ENCODE measurements at places on chromosomes 2 and 18. TPM values are rescaled to one million over a fixed set of nuclear protein-coding genes. Genes with fewer than 3 reads are reported as not detected.

GRCh38 chr2:88016960-88017779 is 823 bp upstream of the RNU2-63P start:
- peaks cover 18% of the 10 kb centered on the region for H3K4me1 ChIP-seq
- no peaks in the 10 kb centered on the region for H3K27me3 ChIP-seq
- peak; percentile 59 for DNase-seq
- no peaks in the 10 kb centered on the region for H3K36me3 ChIP-seq

DNA sequence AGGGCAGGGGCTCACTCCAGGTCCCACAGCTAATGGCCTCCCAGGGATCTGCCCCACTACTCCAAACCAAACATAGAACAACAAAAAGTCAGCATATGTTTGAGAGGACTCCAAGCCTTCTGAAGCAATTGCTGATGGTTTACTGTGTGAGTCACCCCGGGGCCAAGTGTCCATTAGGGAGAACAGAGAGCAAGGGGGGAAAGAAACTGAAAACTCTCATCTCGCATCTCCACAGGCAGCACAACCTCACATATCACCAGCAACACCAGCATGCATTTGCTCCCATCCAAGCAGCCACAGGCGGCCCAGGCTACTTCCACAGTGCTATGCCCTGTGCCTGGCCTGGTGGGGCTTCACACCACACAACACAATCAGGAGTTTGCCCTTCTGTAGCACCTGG is 39.1 kb downstream of the CYRIA start:
- DNase-seq, result no peak
- no peak overlapping the region for H3K4me3 ChIP-seq
- H3K4me1 ChIP-seq, result no peaks in the 10 kb centered on the region
- no peaks in the 10 kb centered on the region for H3K36me3 ChIP-seq

DNA sequence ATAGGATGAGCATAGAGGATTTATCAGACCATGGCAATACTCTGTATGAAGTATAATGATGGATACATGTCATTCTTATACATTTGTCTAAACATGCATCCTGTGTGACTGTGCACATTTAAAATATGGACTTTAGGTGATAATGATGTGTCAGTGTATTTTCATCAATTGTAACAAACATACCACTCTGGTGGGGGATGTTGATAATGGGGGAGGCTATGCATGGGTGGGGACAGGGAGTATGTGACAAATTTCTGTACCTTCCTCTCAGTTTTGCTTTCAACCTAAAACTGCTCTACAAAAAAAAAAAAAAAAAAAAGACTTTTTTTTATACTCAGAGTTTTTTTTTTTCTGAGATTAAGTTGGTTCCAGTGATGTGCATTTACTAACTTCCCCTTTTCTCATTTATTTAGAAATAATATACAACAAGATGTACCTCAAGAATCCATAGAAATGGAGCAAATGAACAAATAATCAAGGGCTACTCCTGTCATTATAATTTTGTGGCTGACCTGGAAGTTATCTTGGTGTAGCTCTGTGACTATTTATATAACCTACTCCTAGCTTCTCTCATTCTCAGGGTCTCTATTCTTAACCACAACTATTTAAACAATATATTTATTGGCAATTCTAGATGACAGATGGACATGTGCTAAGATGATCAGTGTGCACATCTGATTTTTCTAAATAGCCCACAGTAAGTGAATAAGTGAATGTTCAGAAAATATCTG is 108.9 kb upstream of the ITGA4 start:
- no peak overlapping the region for H3K27ac ChIP-seq
- DNase-seq, result no peak
- H3K36me3 ChIP-seq, result no peaks in the 10 kb centered on the region
- H3K4me1 ChIP-seq, result no peaks in the 10 kb centered on the region
- no peaks in the 10 kb centered on the region for H3K27me3 ChIP-seq
- H3K4me3 ChIP-seq, result no peak overlapping the region

GRCh38 chr2:102251042-102251848 is 60.1 kb upstream of the IL1RL1 start:
- no peak overlapping the region for H3K4me3 ChIP-seq
- no peaks in the 10 kb centered on the region for H3K27me3 ChIP-seq
- H3K4me1 ChIP-seq, result peaks cover 4% of the 10 kb centered on the region
- no peaks in the 10 kb centered on the region for H3K36me3 ChIP-seq
- H3K27ac ChIP-seq, result no peak overlapping the region

The CHRND gene
- total RNA-seq, result not detected

DNA sequence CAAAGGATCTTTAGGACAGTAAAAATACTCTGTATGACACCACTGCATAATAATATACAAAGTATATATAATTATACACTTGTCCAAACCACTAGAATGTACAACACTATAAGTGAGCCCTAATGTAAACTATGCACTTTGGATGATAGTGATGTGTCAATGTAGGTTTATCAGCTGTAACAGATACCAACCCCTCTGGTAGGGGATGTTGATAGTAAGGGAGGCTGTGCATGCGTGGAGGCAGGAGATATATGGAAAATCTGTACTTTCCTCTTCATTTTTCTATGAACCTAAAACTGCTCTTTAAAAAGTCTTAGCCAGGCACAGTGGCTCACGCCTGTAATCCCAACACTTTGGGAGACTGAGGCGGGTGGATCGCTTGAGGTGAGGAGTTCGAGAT is 37.5 kb upstream of the SP3 start:
- H3K27me3 ChIP-seq, result no peaks in the 10 kb centered on the region
- H3K27ac ChIP-seq, result no peak overlapping the region
- DNase-seq, result no peak

DNA sequence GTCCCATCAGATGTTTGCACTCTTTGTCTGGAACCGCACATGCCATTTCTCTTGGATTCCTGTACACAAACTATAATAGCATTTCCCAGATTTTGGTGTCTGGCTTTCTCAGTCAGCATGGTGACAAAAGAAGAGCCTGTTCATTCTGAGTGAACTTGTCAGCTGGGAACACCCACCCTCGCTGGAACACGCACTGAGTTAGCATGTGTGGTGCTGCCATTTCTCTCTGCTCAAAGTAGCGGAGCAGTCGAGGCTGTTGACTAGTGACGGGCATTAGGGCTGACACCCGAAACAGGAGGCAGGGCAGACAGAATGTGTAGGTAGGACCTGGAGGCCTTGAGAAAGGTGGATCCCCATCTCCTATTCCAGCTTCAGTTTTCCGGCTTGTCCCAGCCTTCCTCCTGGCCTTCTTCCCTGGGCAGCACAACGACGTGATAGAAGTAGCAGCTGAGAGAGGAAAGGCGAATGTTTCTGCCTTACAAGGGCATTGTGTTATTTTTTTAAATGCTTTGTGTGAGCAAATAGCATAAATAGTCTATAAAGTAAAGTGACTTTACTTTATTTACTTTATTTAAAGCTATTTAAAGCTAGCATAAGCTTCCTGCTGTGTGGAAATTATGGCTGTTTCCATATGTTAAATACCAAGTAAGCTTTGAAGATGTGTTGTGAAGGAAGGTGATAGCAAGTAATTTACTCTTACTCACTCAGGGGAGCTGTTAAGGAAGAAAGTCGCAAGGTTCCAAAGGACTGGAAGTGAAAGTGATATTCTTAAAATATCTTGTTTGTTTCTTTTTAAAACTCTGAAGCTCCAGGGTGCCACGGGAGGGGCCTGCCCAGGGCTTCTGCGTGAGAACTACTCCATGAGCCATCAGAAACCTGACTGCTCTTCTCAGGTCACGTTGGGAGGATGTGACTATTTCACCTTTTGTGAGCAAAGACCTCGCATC is 272.6 kb downstream of the NEDD4L start:
- H3K27ac ChIP-seq, result peak overlapping the region; percentile 63
- H3K4me3 ChIP-seq, result 0 out of 2 replicates have a peak overlapping the region, but pooled peaks have one; percentile 45
- no peaks in the 10 kb centered on the region for H3K27me3 ChIP-seq
- H3K36me3 ChIP-seq, result no peaks in the 10 kb centered on the region
- peaks cover 60% of the 10 kb centered on the region for H3K4me1 ChIP-seq
- DNase-seq, result no peak

The RNF138 gene
- 72.5 TPM for total RNA-seq

- no peak for DNase-seq
- H3K27me3 ChIP-seq, result no peaks in the 10 kb centered on the region
- no peak overlapping the region for H3K27ac ChIP-seq
- no peaks in the 10 kb centered on the region for H3K36me3 ChIP-seq
Observed at GRCh38 chr2:37767959-37768925, 96.8 kb upstream of the CDC42EP3 start.

DNA sequence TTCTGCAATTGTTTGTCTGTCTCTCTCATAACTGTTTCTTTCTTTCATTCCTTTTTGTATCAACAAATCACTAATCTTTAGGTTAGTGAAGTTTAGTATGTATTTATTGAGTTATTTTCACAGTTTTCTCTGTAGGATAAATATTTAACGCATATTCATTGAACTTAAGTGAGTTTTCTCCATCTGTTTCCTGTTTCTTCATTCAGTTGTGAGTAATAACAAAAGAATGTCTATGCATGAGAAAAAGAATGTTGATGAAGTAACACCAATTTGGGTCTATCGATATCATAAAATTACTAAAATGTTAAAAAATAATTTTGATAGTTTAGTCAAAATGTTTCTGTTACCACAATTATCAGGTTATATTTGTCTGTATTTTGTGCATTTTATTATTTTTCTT is 948.0 kb downstream of the DSC3 start:
- no peak overlapping the region for H3K4me3 ChIP-seq
- H3K36me3 ChIP-seq, result no peaks in the 10 kb centered on the region
- H3K4me1 ChIP-seq, result no peaks in the 10 kb centered on the region
- DNase-seq, result no peak
- H3K27ac ChIP-seq, result no peak overlapping the region

GRCh38 chr2:225074366-225074765 is 32.1 kb upstream of the DOCK10 start:
- H3K36me3 ChIP-seq, result no peaks in the 10 kb centered on the region
- no peak overlapping the region for H3K4me3 ChIP-seq
- no peaks in the 10 kb centered on the region for H3K4me1 ChIP-seq
- H3K27ac ChIP-seq, result no peak overlapping the region
- DNase-seq, result no peak
- H3K27me3 ChIP-seq, result no peaks in the 10 kb centered on the region

The SPDYA gene
- total RNA-seq, result 1.2 TPM

DNA sequence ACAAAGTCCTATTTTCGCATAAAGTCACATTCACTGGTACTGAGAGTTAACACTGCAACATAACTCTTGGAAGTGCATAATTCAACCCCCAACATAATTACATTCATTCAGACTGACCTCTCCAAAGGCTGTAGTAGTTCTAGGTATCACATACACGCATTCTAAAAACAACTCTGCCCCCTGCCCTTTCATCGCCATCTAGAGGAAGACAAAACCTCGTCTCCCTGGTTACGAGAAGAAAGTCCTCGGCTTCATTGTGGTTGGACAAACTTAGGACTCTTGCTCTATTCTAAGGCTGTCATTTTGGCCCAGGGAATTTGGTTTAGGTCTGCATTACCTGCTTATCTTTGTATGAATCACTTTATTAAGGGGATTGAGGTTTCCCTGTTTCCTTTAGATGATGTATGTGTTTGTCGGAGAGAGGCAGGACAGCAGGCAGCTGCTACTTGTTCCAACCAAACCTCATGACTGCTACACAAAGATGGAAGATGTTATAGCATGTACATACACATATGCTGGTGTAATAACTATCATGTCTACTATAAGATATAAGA is 215.4 kb upstream of the NRXN1 start:
- H3K27ac ChIP-seq, result no peak overlapping the region
- H3K4me1 ChIP-seq, result no peaks in the 10 kb centered on the region
- H3K4me3 ChIP-seq, result no peak overlapping the region
- no peak for DNase-seq
- no peaks in the 10 kb centered on the region for H3K36me3 ChIP-seq
- H3K27me3 ChIP-seq, result no peaks in the 10 kb centered on the region

The THUMPD2 gene
- 15.8 TPM for total RNA-seq

The FOXD4L1 gene
- total RNA-seq, result 0.64 TPM

- peaks cover 24% of the 10 kb centered on the region for H3K36me3 ChIP-seq
- no peak for DNase-seq
- H3K27me3 ChIP-seq, result no peaks in the 10 kb centered on the region
- H3K4me1 ChIP-seq, result no peaks in the 10 kb centered on the region
Observed at GRCh38 chr2:17736989-17737388, 16.6 kb downstream of the SMC6 start.

GRCh38 chr2:221016551-221016950 is 555.6 kb downstream of the EPHA4 start:
- no peak overlapping the region for H3K27ac ChIP-seq
- DNase-seq, result no peak
- H3K27me3 ChIP-seq, result peaks cover 3% of the 10 kb centered on the region
- no peak overlapping the region for H3K4me3 ChIP-seq

GRCh38 chr18:48724442-48724841 is 185.6 kb downstream of the CTIF start:
- DNase-seq, result no peak
- no peak overlapping the region for H3K27ac ChIP-seq
- peaks cover 2% of the 10 kb centered on the region for H3K4me1 ChIP-seq
- H3K4me3 ChIP-seq, result no peak overlapping the region

DNA sequence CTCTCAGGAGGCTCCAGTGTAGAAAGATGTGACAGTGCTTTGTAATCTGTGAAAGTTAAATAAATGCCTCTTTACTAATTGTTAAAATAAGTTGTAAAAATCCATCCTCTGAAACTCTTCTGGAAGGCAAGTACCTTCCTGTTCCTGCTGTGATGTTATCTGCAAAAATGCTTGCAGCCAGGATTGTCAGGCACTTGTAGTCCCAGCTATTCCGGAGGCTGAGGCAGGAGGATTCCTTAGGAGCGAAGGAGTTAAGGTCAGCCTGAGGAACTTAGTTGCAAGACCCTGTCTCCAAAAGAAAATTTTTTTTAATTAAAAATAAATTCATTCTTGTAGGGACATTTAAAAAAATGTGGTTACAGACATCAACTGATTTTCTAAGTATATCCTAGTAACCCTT is 22.7 kb upstream of the BMPR2 start:
- no peak overlapping the region for H3K27ac ChIP-seq
- no peaks in the 10 kb centered on the region for H3K27me3 ChIP-seq
- DNase-seq, result no peak
- no peaks in the 10 kb centered on the region for H3K4me1 ChIP-seq

DNA sequence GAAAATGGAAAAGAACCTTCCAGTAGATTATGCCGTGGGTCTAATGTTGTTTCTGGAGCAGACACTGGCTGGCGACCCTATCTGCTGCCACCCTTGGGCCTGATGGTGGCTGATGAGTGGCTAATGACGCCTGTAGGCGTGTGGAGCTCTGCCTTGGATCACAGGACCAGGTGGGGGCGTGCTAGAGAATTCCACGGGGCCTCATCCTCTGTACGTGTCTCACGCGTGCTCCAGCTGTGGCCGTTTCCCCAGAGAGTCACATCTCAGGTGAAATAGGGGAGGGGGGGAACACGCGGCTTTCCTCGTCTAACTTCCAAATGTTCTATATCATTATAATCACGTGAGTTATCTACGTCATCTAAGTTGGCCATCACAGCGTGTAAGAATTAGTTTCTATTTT is 160.9 kb upstream of the SMIM21 start:
- H3K36me3 ChIP-seq, result no peaks in the 10 kb centered on the region
- no peaks in the 10 kb centered on the region for H3K27me3 ChIP-seq
- H3K27ac ChIP-seq, result no peak overlapping the region
- H3K4me3 ChIP-seq, result no peak overlapping the region
- no peak for DNase-seq

The FAM136A gene
- 83.0 TPM for total RNA-seq
